ENCODE measurements at places on chromosomes 5 and 9.
A peak's percentile ranks its signal among the peaks of the same experiment; 100 is the strongest.

- no peak for DNase-seq
Observed at GRCh38 chr9:111919875-111920274, 23.3 kb downstream of the UGCG start.

GRCh38 chr5:78888580-78889368 lies 96.3 kb downstream of the ARSB start:
- DNase-seq: peak; percentile 25

DNA sequence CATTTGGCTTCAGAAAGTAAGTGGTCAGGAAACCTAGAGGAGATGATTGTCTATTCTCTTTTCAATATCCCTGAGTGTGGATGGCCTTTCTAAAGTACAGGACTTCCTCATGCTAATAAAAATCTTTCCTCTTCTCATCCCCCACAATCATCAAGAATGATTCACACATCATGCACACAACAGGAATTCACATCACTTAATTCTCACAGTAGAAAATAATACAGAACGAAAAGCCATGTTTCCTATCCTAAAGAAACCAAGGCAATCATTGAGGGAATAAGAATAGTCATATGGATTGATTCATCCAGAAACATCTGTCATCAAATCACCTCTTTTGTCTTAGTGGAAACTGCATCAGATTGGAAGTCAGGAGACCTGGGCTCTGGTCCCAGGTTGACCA lies 203.1 kb upstream of the PIK3R1 start:
- no peak for DNase-seq

DNA sequence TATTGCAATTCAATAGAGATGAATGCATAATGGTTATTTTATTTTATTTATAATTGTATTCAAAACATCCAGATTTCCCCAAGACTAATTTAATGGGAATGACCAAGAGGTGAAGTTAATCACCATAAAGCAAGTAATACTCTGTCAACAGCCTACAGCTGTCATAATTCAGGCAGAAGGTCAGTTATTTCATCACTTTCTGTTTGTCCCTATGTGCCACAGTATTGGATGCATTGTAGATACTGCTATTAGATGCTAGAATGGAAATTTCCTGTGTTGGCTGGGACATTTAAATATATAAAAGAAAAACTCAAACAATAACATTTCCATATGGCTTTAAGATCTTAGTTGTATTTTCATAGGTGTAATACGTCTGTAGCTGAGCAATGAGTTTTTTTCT lies 56.7 kb upstream of the MINAR2 start:
- no peak for DNase-seq

DNA sequence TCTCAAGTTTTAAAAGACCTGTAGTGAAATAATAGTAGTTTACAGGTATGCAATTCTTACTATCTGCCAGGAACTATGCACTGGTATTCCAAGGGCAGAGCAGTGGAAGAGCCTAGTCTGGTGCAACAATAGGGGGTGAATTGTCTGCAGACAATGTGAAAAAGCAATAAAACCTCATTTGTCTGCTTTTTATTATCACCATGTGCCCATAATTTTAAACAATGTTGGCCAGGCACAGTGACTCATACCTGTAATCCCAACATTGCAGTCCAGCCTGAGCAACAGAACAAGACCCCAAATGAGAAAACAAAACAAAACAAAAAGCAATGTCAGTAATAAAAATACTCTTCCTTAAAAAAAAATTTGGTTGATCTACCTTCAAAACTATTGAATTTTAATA lies 12.2 kb upstream of the SLC44A1 start:
- no peak for DNase-seq

DNA sequence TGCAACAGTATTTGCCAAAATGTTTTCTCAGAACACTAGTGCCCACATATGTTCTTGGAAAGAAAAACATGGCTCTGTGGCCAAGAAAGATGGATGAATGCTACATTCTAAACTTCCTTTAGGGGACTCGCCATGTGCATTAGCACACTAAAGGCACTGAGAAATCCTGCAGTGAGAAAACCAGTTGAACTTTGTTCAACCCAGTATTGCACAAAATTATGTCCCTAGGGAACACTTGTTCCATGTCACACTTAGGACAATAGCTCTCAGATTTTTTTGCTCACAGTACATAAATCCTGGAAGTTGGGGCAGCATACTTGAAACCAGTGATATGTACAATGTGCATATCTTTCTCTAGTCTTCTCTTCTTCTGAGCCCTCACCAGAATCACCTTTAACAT lies 96.6 kb downstream of the ADRB2 start:
- no peak for DNase-seq

DNA sequence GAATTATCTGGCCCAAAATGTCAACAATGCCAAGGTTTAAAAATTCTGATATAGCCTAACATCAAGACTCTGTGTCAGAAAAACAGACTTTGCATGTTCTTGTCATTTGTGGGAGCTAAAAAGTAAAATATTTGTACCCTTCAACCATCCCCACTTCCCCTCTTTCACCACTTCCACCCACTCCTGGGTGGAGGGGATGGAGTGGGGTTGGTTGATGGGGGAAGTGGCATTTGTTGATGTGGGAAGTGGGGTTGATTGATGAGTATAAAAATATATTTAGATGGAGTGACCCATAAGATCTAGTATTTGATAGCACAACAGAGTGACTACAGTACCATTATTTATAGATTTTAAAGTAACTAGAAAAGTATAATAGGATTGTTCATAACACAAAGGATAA lies 55.0 kb upstream of the C9orf72 start:
- no peak for DNase-seq

DNA sequence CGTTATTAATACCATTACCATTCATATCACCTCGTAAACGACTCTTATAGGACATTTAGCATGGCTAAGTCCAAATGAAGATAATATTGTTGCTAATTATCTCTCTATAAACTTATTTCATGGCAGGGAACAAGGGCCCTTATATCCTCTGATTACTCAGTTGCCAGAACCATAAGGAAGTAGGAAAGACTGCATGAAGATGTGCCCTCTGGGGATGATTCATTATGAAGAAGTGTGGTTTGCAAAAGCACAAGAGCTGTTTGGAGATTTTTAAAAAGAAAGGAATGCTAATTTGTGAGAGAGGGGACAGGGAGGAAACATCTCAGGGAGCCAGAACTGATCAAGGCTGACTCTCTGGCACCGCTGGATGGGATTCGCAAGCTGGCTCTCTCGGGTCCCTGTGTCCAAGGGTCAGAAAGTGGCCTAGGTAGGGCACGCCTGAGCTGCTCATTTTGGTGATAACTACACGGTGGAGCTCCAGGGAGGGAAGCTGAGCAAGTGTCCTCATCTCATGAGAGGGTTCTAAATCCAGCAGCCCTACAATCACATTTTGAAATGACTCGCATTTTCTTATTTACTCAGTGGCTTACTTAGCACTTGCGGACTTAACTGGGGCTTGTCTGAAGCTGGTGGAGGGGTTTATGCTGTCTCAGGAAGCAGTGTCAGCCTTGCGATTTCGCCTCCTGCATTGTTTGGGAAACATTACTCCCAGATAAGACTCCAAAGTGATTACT lies 136.8 kb downstream of the C5orf15 start:
- DNase-seq: no peak

DNA sequence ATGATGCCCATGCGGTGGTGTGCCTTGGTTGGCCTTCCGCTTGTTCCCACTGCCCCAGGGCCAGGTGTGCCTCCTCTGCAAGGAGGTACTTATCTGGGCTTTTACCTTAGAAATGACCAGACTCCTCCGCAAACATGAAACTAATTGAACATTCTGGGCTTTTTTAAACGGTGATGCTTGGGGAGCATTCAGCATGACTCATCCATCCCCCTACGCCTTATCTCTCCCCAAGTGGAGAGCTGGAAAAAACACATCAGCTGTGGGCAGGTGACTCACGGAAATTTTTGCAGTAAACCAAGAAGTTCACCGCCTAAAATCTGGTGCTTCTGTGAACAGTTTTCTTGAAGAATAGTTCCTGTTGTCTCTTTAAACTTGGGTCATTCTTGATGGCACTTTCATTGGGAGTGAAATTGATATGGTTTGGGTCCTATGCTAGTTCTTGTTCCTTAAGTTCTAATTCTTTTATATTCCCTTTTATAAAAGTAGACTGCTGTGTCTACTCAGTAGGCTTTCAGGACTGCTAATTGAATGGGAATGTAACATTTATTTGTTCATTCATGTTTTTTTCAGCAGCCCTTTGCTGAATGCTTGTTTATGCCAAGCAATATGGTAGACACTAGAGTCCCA lies 39.6 kb downstream of the SFXN1 start:
- peak; percentile 58 for DNase-seq

- DNase-seq: no peak
Observed at GRCh38 chr5:73037545-73037944, 81.7 kb downstream of the FCHO2 start.

DNA sequence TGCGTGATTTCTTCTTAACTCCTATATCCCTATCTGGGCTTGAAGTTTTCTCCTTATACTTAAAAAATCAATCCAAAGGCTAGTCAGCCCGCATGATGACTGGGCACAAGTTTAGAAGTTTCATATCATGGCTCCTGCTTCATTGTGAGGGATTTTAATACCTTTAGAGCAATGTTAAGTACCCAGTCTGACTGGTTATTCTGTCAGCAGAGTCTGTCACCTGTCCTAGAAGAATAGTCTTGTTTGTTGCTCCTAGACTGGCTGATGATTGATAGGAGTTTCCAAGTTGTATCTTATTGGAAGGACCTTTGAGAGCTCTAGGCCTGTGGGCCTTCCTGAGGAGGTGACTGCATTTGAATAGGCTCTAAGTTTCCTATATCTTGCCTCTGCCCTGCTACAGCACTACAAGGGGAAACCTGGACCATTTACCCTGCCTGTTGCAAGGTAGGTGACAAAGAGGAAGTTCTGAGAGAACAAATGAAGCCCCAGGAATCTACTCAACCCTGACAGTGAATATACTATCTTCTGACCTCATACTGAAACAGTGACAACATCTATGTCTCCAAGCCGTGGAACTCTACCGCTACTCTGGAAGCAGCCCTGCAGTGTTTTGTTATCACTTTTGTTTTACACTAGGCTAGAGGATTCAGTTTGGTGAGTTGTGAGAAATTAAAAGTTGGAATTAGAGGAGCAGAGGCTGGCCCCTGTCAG lies 66.5 kb downstream of the F2RL2 start:
- DNase-seq: no peak

DNA sequence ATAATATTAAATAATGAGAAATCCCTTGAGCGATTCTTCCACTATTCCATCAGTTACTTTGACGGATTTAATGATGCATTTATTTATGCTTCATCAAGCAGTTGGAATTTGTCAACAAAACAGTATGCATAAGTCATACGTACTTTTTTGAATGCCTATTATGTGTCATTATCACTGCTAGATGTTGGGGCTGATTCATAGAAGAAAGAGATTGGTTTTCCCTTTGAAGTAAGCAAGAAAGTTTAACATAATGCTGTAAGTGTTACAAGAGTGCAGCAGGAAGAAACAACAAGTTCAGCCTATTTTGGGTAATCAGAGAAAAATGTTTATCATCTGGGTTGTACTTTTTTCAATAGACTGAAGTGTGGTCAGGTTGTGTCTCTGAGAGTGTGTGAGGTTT lies 121.2 kb upstream of the RANBP3L start:
- DNase-seq: no peak

GRCh38 chr5:4883360-4883759 lies 256.8 kb upstream of the ADAMTS16 start:
- DNase-seq: no peak

DNA sequence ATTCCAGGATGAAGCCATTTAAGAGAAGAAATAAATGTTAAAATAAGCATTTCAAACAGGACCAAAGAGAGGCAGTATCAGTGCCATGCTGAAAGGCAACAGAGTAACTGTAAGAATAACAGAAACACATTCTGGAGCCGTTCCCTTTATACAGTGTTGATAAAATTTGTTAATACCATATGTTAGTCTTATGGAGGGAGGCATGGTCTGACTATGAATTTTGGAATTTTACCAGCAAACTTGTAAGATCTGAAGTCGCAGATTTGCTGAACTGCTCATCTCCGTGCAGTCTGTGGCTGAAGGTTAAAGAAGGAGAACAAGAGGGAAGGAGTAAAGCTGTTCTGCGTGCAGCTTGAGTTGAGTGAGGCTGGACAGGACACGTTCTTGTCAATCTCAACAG lies 508.4 kb downstream of the NFIB start:
- DNase-seq: no peak

GRCh38 chr9:115225459-115226116 lies 107.6 kb upstream of the TNC start:
- no peak for DNase-seq

DNA sequence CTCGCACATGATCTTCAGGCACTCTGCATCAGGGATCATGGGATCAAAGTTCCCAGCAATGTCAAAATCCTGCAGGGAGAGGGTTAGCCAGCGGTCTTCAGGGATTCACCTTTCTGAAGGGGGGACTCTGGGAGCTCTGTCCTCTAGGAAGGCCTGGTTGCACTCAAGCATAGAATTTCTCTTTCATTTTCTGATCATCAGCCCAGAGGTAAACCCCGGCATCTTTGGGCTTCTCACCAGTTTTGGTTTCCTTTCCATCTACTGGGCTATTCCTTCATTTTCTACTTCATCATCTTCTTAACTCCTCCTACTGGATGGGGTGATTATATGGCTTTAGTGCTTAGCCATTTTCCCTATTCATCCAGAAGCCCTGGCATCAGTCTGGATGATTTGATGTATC lies 4.6 kb upstream of the DND1 start:
- no peak for DNase-seq

GRCh38 chr9:133103987-133104505 lies 17.0 kb downstream of the RALGDS start:
- no peak for DNase-seq

- no peak for DNase-seq
Observed at GRCh38 chr9:117278020-117278419, 136.8 kb downstream of the ASTN2 start.

Data from erythroblast (primary cell).